ENCODE measurements at places on chromosomes 1 and 21.

DNA sequence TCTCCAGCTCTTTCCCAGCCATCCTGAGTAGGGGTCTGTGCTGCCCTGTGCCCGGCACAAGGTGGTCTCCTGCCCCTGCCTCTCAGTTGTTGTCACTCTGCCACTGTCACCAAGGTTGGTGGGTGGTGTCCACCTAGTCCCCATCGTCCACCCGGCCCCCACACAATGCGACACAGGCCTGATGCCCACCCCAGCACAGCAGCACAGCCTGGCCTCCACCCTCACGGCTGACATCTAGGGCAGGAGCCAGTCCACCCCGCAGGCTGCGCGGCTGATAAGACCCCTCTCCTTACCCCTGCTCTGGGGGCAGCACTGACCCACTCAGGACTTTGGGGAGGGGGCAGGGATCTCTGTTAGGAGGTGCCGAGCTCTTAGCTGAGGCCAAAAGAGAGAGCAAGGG is 198.3 kb downstream of the LIPI start:
- DNase-seq: no peak

GRCh38 chr1:59404796-59405195 is 107.9 kb downstream of the FGGY start:
- no peak for DNase-seq

GRCh38 chr21:25501462-25501861 is 105.8 kb downstream of the MRPL39 start:
- DNase-seq: no peak

- DNase-seq: no peak
Observed at GRCh38 chr1:97053268-97053667, 331.7 kb downstream of the PTBP2 start.

DNA sequence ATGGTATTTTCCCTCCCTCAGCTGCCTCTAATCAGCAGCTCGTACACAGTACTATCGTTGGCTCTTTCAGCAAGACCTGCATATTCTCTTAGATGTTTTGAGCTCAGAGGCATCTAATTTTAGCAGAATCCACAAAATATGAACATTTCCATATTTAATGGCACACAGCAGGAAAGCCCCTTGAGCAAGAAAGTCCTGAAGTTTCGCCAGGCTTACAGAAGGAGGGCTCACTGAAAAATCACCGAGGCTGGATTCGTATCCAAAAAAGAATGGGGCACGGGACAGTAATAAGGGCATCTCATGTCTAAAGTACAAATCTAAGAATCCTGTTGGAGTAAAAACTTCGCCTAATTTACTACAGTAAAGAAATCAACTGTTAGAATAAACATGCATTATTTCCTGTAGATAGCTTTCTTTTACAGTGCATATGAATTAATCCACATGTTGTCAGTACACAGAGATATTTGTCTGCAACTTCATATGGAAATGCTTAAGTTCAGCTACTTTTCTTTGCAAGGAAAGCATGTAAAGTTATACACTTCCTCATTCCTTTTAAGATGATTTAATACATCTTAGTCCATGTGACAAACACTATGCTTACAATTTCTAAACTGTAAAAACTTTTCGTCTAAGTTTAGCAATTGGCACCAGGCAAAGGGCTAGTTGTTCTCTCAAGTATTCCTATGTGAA is 1205.3 kb upstream of the ADGRL4 start:
- DNase-seq: no peak

DNA sequence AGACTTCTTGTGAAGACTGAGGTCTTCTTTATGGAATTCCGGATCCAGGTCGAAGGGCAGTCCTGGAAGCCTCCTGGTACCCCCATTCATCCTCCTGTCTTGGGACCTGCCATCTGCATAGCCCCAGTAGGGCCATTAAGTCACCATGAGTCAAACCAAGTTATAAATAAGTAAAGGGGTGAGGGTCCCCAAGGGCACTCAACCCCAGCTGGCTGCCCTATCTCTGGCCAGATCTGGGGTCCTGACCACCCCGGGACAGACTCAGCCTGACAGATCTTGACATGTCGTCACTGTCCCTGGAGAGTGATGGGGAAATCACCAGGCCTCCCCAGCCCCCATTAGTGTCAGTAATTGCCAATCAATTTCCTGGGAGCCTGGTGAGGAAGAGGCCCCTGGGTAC is 108.7 kb downstream of the EPHB2 start:
- DNase-seq: no peak
